ENCODE measurements at places on chromosomes 16 and 17.
A peak's percentile ranks its signal among the peaks of the same experiment; 100 is the strongest.

- DNase-seq: no peak
These were observed 472.5 kb downstream of the WWOX start for GRCh38 chr16:78571898-78572358.

DNA sequence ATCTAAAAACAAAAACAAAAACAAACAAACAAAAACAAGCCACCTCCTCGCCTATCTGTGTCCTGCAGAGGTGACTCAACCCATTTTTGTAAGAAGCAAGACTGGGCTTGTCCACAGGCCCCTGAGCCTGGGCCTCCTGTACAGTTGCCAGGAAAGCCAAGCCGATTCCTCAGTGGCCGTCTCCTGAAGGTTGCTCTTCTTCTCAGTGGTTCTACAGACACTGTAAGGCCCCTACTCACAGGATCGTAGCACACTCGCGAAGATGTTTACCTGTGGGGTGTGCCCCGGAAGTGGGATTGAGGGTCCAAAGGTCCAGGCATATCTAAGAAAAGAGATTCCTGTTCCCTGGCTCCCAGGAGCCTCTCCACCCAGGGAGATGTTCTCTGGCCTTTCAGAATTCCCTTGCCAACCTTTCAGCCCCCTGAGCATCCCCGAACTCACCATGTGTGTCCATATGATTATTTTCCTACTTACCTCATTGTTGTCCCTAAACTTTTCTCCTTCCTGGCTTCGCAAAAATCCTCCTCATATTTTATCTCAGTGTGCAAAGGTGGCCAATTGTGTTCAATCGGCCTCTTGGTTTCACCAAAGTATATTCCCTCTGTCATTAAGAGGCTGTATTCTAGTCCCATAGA, 7.5 kb upstream of the CES3 start:
- no peak for DNase-seq

DNA sequence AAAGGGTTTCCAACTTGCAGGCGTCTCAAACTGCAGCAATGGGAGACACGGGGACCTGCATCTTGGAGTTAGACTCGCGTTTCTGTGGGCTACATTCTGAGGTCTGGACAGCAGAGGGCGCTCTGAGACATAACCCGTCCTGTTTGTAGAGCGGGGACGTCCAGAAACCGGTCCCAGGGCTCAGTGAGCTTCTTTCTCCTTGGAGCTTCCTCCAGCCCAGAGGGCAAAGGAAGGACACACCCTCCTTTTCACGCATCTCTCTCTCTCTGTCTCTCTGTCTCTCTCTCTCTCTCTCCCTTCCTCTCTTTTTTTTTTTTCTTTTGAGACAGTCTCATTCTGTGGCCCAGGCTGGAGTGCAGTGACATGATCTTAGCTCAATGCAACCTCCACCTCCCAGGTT, 19.8 kb downstream of the COX4I1 start:
- peak; percentile 73 for DNase-seq

GRCh38 chr17:34892461-34893249, 68.6 kb downstream of the CCT6B start:
- peak; percentile 1 for DNase-seq

DNA sequence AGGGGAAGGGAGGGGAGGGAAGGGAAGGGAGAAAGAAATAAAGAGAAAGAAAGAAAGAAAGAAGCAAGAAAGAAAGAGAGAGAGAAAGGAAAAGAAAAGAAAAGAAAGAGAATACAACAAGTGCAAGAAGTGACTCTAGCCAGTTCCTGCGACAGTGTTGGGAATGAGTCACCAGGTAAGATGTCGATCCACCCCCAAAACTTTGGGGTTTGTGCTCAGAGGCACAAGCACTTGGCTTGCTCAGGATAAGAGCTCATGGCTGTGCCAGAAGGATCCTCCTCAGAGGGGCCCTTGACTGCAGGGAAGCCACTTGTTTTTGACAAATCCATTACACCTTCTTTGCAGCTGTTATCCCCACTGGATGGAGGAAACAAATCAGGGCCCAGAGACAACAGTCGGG, 137.7 kb downstream of the TMEM132E start:
- DNase-seq: no peak

- DNase-seq: peak; percentile 74
These were observed 17.9 kb downstream of the GOSR2 start for GRCh38 chr17:46940692-46941404.

GRCh38 chr17:35577830-35578196, 558 bp downstream of the PEX12 start:
- peak; percentile 40 for DNase-seq

DNA sequence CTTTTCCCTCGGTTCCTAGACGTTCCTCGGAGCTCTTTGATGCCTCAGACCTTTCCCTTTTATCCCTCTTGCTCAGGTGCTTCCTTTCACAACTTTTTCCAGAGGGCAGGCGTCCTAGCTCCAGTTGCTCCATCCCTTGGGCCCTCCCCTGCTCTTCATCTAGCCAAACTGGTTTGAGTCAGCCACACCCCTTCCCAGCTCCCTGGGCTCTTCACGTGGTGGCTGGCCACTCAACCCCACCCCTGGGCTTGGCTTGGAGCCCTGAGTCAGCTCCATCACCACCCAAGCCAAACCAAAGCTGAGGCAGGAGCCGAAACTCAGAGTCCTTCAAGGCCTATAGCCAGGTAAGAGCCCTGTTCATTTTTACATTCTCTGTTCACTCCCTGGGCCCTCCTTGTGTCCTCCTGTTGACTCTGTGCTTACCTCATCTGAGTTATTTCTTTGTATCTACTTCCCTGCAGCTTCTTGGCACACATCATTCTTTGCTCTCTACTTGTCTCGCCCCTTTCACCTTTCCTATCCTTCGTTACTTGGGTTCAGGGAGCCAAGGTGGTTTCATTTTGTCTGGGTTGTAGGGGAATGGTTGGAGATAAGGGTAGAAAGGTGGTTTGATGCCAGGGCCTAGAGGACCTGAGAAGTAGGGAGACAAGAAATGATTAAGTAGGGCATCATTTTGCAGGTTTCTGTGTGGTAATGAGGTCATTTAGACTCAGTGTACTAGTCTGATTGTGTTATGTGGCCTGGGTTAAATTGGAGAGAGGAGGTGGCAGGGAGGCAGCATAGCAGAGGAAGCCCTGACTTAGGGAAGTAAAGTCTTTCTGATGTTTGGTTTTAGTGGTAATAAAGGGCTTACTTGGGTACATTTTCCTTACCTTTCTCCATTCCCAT, 7.6 kb upstream of the PHKG2 start:
- DNase-seq: no peak

DNA sequence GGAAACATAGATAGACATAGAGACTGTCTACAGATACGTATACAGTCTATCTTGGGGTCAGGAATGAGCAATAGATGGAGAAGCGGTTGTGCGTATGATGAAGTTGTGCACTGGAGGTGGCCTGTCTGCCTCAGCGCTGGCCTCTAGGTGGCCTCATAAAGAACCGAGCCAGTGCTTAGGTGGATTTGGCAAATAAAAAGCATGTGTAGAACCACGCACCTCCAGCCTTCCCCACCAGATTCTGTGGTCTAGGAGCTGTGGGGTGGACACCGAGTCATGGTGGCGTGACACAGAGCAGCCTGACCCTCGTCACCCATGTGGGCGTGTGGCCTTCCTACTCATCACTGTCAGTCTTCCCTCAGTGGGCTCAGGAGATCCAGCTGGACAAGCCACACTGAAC, 34.0 kb downstream of the PGS1 start:
- DNase-seq: peak; percentile 27

DNA sequence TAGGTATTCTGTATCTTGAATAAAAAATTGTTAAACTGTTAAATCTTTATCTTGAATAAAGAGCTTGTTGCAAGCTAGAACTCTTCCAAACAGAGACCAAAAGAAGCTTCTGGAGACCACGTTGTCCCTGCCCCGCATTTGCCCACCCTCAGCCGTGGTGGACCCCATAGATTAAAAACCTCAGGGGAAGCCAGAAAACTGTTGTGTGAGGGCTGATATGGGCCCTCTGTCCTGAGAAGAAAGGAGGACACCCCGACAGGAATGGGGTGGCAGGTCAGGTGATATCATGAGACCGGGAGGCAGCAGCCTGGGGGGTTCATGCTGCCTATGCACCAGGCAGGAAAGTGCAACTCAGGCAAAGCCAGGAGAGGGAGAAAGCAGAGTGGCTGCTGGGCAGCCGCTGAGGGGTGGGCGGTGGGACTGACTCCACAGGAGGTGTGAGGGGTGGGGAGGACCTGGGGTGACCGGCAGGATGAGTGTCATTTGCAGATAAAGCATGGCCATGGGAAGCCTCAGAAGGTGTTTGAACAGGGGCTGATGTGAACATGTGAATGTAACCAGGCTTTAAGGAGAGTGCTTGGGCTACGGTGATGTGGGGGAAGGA, 147.8 kb downstream of the IRF8 start:
- no peak for DNase-seq

- DNase-seq: no peak
These were observed 85.7 kb downstream of the NOG start for GRCh38 chr17:56679115-56679776.

DNA sequence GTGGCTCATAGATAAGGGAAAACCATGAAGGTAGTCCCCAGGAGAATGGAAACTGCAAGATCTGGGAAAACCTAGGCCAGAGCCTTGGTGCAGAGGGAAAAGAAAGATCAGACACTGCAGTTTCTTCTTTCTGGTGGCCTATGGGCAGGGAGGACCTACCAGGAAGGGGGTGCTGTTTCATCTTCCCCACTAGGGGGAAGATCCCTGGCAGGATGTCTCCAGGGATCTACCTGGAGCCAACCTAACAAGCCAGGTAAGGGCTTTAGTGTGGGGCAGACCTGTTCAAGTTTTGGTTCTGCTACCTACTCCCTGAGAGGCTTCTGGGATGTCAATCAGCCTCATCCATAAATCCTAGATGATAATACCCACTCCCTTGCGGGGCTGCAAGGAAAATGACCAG, 21.4 kb downstream of the TOM1L2 start:
- no peak for DNase-seq

GRCh38 chr17:42354956-42355843, 33.0 kb downstream of the STAT3 start:
- no peak for DNase-seq

GRCh38 chr16:2833776-2834175, 3.7 kb downstream of the ZG16B start:
- DNase-seq: no peak

- DNase-seq: peak; percentile 63
These were observed 13.2 kb upstream of the TMEM100 start for GRCh38 chr17:55735731-55736405.

DNA sequence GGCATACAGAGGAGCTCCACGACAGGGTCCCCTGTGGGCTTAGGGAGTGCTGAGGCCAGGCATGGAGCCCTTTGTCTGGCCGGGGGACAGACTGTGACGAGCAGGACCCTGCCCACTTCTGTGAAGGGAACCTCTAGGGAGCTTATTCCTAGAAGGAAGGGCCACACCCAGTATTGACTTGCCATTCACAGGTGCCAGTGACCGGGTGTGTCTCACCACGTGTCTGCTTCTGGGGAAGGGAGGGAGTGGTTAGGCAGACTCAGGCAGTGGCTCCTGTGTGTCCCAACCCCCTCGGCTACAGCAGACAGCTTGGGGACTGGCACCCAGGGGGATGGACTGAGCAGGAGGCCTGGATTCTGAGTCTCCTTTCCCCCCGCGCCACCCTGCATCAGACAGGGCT, 57.2 kb downstream of the SOCS1 start:
- no peak for DNase-seq

DNA sequence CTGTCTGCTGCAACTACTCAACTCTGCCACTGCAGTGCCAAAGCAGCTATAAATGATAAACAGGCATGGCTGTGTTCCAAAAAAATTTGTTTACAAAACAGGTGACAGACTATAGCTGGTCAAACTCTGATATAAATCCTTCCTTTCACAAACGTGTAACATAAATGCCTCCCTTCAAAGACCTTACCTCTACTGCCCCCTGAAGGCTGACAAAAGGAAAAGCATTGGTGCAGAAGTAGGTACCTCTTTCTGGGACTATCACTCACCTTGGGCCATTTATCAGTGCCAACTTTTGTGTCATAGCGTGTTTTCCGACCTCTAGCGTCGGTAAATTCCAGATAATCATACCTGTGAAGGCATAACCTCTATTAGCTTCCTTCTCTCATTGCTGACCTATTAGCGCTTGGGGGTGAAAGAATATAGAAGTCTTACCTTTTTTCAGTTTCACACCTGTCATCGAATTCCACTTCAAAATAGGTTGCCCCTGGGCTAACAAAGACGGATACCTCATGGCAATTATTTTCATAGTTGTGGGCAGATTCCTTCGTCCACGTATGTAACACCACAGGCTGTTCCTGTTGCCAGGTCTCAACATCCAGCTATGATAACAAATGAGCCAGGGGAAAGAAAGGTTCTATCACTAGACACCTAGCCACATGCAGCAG, 67.9 kb downstream of the ZZEF1 start:
- DNase-seq: peak; percentile 31

DNA sequence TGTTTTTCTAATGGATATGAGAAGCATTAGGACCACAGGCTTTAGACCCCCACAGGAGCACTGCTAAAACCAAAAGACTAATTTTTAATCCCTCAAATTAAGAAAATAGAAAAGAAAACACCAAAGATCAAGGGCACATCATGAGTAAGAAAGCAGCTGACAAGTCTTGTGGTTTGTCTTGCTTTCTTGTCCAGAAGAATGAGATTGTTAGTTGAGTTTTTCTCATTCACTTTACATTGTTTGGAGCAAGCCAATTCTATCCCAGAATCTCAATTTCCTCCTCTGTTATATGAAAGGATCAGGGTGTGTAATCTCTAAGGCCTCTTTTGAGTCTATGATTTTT, 899.0 kb downstream of the KCNJ2 start:
- DNase-seq: no peak
